ENCODE measurements at places on chromosomes 3 and 15.

- DNase-seq: no peak
These were observed 100.8 kb upstream of the TNFAIP8L3 start for GRCh38 chr15:51195459-51195858.

GRCh38 chr15:92092289-92093105, 239.0 kb downstream of the SLCO3A1 start:
- DNase-seq: no peak

- DNase-seq: no peak
These were observed 4.6 kb upstream of the DAG1 start for GRCh38 chr3:49465270-49466034.

GRCh38 chr3:67292356-67293121, 294.4 kb downstream of the KBTBD8 start:
- no peak for DNase-seq

DNA sequence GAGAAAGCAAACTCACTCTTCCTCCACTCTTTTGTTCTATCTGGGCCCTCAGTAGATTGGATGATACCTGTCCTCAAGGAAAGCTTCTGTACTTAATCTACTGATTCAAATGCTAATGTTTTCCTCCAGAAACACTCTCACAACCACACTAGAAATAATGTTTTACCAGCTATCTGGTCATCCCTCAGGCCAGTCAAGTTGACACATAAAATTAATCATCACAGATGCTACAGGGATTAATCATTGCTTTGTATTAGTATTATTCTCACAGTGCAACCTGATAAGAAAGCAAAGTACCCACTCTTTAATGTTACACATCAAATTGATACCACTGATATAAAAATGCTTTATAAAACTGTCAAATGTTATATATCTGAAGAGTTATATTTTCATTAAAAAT, 52.9 kb upstream of the ARL6 start:
- no peak for DNase-seq

DNA sequence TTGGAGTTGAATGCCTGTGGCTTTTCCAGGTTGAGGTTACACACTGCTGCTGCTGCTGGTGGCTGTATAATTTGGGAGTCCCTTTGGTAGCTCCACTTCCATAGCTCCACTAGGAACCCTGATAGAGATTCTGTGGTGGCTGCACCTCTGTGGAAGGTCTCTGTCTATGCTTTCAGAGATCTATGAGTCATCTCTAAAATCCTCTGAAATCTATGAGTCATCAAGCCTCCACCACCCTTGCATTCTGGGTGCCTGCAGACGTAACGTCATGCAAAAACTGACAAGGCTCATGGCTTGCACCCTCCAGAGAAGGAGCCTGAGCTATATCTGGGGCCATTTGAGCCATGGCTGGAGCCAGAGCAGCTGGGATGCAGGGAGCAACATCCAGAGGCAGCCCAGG, 1037.0 kb upstream of the CFAP20DC start:
- DNase-seq: no peak

DNA sequence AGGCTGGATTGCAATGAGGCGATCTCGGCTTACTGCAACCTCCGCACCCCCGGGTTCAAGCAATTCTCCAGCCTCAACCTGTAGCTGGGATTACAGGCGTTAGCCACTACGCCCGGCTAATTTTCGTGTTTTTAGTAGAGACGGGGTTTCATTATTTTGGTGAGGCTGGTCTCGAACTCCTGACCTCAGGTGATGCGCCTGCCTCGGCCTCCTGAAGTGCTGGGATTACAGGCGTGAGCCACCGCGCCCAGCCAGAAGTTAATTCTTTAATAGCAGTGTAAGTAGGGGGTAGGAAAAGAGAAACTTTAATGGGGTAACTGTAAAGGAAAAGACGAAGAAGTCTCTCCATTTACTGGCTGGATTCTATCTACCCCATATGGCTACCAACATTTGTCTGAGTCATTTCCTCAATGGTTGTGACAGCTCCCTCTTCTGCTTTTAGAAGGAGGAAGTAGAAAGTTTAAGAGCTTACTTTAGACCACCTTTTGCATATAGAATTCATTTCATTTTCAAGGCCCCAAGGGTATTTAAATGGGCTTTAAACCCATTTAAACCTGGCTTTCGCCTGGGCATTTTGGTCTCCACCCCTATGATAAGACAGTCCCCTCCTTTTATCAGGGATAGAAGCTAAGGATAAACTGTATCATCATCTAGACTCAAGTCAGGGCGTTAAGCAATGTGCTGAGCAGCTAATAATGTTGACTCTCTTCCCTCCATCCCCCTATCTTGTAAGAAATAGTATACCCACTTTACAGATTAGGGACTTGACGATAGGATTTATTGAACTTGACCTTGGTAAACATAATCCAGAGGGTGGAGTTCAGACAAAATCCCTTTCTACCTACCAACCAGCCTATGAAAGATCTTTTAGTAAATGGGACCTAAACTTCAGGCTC, 1.1 kb upstream of the CDV3 start:
- no peak for DNase-seq

DNA sequence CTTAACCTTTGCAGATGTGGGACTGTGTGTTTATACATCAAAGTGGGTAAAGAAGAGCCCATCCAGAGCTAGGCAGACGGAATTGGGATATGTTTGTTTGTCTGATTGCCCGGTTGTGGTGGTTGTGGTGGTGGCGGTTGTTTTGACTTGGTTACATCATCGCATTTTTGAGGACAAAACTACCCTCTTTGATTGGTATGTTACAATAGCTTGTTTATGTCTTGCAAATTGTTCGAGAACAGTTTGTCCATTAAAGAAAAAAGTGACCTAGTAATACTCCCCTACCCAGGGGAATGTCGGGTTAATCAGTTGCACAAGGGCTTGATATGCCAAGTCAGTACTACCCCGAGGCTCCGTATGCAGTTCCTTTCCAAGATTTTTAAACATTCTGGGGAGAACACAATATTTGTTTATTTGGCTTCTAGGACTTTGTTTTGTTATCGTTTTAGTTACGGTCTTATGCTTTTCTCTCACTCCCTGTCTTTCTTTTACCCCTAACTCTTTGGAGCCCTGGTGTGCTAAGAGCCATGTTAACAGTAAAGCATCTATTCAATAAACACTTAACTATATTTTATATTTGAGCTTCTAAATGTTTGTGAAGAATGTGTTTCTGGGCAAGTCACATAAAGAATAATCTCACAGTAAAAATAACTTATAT, 315.4 kb downstream of the LPP start:
- DNase-seq: no peak

DNA sequence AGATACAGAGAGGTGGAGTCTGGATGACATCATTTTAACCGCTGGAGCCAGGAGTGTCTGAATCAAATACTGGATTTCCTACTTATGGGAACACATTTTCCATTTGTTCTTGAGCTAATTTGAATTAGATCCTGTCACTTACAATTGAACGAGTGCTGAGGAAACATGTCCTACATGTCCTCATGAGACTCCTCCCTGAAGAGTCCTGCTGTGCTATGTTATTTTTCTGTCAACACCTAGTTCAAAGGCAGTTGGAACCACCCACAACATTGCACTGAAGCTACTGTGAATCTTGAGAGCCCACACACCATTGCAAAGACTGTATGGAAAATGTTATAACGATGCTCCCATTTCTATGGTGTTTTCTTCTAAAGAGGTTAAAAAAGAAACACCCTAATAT, 123.5 kb upstream of the CRBN start:
- no peak for DNase-seq

DNA sequence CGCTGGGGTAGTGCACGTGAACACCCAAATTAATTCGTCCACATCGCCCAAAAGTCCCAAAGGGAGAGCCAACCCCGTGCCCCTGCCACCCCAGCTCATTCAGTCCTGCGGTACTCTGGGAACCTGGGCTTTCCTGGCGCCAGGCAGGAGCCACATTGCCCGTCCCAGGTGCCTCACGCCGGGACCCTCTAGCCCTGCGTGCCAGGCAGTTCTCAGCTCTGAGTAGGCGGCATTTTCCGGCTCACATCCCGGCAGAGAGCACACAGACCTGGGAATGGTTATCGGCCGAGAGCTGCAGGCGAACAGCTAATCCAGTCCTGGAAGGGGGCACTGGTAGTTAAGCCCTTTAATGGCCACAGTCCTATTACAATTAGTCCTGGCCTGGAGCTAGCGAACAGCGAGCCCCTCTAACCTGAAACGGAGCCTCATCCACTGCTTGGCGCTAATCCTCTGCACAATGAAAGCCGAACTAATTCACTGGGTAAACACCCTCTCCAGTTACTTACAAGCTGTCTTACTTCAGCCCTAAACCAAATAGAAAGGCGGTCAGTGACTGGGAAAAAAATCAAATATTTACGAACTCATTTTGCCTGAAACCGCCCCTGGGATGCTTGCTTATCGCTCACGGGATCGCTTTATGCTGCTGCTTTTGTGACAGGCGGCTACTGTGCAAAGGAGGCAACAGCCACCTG, 254.6 kb upstream of the SOX14 start:
- no peak for DNase-seq

- no peak for DNase-seq
These were observed 10.1 kb downstream of the ARL14 start for GRCh38 chr3:160686955-160687535.

GRCh38 chr3:100779480-100779879, 70.2 kb downstream of the TFG start:
- no peak for DNase-seq

DNA sequence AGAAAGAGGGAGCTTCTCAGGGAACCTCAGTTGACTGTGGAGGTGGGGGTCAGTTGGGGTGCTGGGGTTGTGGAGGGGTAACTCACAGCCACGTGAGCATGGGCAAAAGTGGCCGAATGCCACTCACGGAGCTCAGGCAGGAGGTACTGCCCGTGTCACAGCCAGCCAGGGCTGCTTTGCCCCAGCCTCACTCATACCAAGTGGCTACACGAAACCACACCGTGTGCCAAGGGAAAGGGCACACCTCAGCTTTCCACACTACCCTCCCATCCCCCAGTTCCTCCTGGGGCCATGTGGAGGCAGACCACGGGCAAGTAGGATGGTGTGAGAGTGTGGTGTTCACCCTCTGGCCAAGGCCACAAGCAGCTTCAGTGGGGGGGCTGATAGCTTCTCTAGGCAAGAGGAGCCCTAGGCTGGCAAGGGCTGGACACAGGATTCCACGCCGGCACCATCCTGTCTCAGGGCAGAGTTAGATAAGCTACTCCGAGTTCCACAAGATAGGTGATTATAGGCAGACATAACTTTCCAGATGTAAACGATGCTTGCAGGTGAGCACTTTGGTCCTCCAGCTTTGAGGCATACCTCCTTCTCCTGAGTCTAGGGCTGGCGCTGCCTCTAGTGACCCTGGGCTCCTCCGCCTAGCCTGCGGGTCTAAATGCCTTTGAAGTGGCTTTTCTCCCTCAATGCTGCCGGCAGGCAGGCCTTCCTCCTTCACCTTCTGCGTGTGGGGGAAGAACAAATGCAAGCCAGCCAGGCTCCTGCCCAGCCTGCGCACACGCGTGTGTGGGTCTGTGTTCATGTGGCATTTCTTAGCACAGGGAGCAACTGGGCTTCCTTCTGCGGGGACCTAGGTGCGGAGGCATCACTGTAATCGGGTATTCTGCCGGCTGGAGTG, 25.0 kb downstream of the RGMA start:
- DNase-seq: no peak

DNA sequence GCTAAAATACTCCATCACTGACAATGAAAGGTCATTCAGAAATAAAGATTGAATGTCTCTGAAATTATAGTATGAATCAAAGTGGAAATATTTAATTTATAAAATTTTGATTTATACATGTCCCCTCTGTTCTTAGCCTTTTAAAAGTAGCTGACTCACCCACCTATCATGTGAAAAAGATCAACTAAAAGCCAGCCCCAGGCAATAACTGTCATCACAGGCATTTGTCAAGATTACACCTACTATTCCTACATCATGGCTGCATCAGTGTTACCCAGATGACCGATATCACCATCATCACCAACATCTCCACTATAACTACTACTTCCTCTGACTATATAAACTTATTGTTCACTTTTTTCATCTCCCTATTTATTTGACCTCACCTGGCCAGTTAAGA, 14.3 kb upstream of the PIK3R4 start:
- no peak for DNase-seq

DNA sequence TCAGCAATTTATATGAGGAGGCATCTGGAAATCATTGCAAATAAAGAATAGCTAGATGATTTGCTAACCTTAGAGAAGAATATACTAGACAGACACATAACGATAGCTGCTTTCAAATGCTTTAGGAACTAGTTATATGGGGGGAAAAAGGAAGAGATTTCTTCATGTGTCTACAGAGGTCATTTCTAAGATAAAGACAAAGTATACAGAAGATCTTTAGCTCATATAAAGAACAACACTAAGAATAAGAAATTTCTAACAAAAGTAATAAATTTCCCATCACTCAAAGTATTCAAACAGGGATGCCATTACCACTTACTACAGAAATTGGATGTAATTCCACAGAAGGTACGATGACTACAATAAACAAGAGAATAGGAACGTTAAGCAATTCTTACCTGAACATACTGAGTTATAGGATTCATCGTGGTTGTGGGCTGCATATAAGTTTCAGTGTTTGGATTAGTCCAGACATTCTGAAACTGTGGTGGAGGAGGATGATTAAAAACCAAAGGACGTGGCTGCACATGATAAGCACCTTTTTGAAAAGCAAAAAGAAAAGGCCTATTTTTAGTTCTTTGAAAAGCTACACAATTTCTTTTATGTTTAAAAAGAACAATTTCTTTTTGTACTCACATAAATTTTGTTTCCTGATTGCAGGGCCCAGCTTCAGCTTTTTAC, 8.7 kb downstream of the DAZL start:
- no peak for DNase-seq

- peak; percentile 40 for DNase-seq
These were observed 1.3 kb downstream of the PIK3CA start for GRCh38 chr3:179149406-179149867.

GRCh38 chr3:170159459-170159858, 22.1 kb downstream of the PHC3 start:
- DNase-seq: no peak

DNA sequence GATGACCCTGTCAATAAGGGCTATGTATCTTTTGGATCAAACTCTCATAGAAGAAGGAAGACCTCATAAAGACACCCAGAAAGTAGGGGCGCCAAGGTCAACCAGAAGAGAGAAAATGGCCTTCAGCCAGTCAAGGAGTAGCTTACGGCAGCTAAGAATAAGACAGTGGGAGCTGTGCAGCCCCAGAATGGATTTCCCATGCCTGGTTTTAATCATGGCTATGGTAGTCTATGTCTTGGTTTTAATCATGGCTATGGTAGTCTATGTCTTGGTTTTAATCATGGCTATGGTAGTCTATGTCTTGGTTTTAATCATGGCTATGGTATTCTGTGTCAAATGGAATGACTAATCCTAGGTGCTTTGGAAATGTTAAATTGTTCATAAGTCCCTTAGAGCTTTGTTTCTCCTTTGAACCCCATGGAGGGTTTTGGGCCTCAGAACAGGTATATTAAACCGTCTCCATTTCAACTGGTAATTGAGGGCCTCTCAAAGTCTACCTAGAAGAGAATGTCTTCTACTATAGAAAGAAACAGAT, 742.0 kb upstream of the CFAP20DC start:
- DNase-seq: no peak

- no peak for DNase-seq
These were observed 43.0 kb downstream of the NSMCE3 start for GRCh38 chr15:29226436-29227208.

DNA sequence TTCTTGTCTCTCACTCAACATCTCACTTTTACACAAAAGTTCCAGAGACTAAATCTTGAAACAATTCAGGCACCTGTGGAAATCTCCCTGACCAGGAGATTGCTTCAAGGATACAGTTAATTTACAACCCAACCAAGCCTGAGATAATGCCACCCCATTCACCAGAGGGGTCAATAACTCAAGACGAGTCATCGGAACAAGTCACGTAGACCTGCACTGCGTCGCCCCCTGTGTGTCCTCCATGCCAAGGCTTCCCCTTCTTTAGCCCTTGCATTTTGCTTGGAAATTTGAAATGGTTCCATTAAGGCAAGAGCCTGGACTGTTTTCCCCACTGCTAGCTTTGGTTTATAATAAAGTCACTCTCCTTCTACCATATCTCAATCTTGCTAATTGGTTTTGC, 129.0 kb upstream of the NEO1 start:
- DNase-seq: no peak
